Stimulated activated CD4-positive, alpha-beta T cell treated with anti-CD3 and anti-CD28 coated beads, Interleukin-2, amount 100 ng/mL, for 24 hours (primary cell): ENCODE measurements at places on chromosomes 11 and 22.

DNA sequence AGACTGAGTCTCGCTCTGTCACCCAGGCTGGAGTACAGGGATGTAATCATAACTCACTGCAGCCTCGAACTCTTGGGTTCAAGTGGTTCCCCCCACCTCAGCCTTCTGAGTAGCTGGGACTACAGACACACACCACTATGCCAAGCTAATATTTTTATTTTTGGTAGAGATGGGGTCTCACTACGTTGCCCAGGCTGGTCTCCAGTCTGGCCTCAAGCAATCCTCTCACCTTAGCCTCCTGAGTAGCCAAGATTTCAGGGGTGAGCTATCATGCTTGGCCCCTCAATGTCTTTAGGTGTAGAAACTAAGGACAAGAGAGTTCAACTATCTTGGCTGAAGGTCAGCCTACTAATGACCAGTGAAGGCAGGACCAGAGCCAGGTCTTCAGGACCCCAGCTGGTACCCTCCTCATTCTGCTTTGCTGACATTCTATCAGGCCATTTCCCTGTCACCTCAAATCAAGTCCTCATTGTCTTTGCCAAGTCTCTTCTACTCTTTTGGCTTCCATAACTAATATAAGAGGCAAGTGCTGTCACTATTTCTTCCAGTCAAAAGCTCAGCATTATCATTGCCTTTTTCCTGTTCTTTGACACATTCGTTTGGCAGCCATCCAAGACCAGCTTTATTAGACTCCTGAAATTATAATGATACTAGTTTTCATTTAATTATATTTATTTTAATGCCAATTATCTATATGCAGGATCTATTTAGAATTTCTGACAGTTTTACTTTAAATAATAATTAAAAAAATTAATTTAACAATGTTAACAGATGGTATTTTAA, 264.2 kb upstream of the PITPNB start:
- no peak for DNase-seq

DNA sequence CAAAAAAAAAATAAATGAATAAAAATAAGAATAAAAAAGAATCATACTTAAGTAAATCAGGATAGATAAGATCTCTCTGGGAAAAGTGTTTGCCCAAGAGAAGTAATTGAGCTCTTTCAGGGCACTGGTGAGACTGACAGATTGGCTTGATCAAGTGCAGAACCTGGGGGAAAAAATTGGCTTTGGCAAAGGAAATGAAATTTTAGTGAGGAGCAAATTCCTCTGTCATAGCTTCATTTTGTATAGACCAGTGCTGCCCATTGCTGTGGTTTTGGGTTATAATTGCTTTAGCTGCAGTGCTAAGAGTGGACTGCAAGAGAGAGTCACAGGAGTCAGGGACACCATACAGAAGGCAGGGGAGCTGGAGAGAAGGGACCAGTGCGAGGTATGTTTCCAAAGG, 35.7 kb downstream of the SFI1 start:
- DNase-seq: no peak

DNA sequence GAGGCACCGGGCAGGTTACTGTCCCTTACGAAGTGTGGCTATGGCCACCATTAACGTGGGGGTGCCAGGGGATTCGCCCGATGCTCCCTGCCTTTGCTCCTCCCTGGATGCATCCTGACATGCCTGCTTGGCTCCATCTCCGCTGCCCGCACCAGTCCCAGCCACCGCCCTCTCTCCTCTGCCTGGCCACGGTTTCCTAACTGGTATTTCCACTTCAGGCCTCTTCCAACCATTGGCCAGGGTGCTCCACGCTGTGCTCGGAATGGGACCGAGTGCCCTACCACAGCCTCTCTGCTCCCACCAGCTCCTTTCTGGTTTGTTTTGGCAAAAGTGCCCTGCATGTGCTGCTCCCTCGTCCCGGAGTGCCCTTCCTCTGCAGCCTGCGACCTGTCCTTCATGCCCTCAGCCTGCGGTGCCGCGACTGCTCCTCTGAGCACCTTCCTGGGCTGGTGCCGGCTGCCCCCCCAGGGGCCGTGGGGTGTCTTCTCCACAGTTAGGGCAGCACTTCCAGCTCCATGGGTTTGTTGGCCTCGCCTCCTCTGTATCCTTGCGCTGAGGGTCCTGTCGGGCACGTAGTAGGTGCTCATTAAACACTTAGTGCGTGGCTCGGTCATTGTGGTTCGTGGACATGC, 12.6 kb upstream of the GRAMD4 start:
- DNase-seq: no peak

- DNase-seq: no peak
Measured at GRCh38 chr11:128453444-128454336, 133.7 kb downstream of the ETS1 start.

DNA sequence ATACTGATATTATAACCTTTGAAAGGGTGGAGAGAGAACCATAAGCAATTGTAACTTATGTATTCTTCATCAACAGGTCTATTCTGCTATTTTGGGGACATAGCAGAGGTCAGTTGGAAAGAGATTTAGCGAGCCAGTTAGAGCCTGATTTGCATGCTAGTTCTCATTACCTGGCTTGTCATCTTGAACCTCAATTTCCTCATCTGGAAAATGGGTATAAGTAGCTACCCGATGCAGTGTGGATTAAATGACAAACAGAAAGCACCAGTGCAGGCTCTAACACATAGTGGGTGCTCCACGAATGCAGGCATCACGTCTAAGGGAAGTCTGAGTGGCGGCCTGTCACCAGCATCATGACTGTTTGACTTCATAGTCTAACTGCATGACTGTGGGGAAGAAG, 67.7 kb downstream of the LDLRAD3 start:
- no peak for DNase-seq
